ENCODE measurements at places on chromosomes 7 and 10. TPM values are rescaled to one million over a fixed set of nuclear protein-coding genes. Genes with fewer than 3 reads are reported as not detected.

- DNase-seq = peak; percentile 23
Measured at GRCh38 chr10:99758211-99758891, 24.1 kb upstream of the ABCC2 start.

DNA sequence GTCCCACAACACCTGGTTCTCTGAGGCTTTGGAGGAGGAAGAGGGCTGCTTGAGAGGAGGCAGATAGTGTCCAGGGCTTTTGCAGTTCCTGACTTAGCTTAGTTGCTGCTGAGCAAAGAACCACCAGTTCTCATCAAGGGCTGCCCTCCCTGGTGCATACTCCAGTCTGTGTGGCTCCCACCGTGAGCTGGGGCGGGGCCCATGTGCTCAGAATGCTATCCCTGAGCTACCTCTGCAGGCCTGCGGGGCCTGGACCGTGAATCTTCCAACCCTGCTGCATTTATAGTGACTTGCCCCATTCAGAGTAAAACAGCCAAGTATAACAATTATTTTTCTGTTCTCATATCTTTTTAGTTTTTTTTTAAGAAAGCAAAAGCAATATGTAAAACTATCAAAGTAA, 49.2 kb downstream of the TACR2 start:
- no peak for DNase-seq

- DNase-seq = no peak
Measured at GRCh38 chr7:143901332-143901667, 676 bp downstream of the TCAF1 start.

DNA sequence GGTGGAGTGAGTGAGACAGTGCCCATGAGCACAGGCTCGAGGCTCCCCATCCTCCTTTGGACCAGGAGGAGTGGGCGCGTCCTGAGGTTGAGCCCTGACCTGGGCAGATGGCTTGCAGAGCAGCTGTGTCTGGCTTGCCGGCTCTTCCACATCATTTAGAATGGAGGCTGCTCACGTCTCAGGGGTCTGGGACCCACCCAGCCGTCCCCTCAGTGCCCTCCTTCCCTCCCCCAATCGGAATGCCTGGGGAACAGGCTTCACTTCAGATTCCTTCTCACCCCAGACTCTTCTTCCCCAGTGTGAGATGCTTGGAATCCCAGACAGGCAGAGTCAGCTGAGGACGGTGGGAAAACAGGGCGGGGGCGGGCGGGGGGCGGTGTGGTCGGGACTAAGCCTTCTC, 968.6 kb upstream of the ZNF722 start:
- no peak for DNase-seq

DNA sequence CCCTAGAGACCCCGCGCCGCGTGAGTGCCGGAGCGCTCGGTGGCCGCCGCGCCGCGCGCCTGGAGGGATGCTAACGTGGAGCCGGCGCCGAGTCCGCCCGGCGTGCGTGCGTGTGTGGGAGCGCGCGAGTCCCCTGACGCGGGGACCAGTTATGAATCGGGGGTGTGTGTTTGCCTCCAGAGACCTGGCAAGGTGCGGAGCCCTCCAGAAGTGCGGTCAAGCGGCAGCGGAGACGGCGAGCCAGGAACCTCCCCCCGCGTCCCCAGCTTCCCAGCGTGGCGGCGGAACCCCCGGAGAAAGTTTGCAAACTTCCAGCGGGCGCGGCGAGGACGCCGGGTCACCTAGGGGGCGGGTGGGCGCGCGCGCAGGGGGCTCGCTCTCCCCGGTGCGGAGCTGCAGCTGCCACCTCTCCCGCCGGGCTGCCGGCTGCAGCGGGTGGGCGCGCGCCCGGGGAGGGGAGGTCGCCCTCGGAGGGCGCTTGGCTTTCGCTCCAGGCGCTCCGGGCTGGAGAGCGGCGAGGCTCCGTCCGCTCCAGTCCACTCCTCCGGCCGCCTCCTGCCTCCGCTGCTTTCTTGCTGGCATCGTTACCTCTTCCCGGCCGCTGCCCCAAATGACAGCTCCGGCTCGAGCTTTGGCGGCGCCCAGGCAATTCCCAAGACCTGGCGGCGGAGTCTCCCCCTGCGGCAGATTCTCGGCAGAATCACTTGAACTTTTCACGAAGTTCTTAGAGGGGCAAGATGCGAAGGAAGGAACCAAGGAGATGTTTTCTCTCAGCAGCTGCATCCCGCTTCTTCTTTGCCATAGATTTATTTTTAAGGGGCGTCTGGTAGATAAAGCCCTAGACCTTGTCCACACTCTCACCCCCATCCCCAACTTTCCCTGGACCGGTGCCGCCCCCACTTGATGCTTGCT, 2.3 kb upstream of the CREB5 start:
- DNase-seq = peak; percentile 75

The GRID1 gene
- total RNA-seq = 0.31 TPM

The RADIL gene
- total RNA-seq = 5.8 TPM

The CCM2 gene
- total RNA-seq = 21.8 TPM
